ENCODE measurements at places on chromosomes 1 and 21. TPM values are rescaled to one million over a fixed set of nuclear protein-coding genes. Genes with fewer than 3 reads are reported as not detected.

LYPD8 gene
- not detected for total RNA-seq

KCNQ4 gene
- 0.38 TPM for total RNA-seq

- no peak for DNase-seq
Measured at GRCh38 chr1:183942933-183943693, 94.4 kb downstream of the COLGALT2 start.

DNA sequence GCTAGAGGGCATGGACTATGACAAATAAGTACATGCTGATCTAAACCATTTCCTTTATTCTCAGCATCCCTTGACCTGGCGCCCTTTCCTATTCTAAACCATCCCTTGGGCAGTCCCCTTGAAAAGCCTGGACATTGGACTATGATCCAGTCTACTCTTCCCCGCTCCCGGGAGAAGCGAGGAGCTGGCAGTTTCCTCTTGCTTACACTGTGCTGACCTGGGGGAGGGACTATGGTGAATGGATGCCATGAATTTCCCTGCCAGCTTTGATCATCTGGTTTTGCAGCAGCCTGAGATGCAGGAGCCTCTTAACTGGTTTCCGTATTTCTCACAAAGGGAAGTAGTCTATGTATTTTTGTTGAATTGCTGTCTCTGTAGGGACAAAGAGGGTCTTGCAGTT is 121.7 kb downstream of the KIF26B start:
- no peak for DNase-seq

DNA sequence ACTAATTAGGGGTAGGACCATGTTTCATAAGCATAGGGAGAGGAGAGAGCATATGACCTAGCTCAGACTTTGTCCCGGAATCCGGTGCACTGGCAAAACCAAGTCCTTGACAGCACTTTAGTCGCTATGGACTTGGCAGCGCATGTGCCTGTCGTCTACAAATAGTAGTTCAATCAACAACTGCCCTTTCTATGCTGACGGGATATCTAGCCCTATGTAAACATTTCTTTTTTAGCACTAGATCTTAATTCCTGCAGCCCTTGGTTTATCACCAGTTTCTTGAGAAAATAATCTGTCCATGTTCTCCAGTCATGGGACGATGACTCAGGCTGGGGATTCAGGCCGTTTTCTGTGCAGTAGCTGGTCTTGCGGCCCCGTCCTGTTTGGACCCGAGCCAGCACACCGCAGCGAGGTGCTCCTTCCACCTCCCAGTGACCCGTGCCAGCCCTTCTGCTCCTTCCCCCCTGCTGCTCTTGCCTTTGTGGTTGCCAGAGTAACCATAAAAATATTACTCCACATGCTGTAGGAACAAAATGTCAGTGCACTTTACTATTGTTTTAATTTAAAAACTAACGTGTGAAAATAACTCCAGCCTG is 8.6 kb upstream of the MT1HL1 start:
- DNase-seq, result no peak

DNA sequence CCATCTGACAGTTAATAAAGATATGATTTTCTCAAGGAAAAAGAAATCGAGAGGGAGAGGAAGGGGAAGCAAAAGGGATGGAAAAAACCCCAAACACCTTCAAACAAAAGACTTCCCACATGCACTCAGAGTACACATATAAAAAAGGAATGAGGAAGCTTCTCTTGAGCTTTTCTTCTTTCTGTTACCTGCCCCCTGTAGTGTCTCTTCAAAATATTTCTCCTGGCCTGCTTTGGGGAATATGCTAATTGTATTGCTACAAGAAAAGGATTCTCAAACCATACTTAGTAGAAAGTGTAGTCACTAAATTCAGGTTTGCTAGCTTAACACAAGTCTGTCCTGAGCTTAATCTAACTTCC is 58.7 kb downstream of the KIF14 start:
- no peak for DNase-seq

DNA sequence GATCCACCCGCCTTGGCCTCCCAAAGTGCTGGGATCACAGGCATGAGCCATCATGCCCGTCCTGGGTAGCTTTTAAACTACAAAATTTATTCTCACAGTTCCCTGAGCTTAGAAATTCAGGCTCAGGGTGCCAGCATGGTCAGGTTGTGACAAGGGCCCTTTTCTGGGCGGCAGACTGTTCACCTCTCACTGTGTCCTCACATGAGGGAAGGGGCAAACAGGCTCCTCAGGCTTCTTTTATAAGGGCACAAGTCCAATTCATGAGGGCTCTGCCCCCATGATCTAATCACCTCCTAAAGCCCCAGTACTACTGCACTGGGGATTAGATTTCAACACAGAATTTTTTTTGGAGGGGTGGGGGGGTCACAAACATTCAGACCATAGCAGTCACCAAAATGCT is 36.8 kb downstream of the GNG4 start:
- DNase-seq, result no peak

DNA sequence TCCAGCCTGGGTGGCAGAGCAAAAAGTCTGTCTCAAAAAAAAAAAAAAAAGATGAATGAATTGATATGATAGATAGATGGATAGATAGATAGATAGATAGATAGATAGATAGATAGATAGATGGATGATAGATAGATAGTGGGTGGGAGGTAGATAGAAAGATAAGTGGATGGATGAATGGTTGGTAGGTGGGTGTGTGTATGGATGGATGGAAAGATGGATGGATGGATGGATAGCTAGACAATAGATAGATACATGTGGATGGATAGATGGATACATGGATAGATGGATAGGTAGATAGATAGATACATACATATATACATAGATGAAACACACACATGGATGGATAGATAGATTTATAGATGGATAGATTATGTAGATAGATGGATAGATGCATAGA is 28.5 kb downstream of the TRPM2 start:
- DNase-seq, result no peak

DNA sequence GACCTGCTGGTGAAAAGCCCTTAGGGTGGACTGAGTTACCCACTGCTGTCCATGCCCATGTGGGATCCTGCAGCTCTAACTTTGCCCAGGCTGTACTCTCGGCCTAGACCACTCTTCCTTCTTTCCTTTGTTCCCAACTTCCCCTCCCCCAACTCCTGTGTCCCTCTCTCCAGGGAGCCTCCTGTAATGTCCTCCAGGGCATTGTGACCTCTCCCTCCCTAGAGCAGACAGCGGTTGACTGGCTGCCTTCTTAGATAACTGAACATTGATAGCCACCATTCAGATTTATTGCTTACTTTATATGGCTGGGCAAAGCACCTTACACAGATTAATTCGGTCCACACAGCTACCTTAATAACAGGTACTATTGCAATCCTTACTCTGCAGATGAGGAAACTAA is 5.0 kb downstream of the RUNX1 start:
- DNase-seq, result no peak

DNA sequence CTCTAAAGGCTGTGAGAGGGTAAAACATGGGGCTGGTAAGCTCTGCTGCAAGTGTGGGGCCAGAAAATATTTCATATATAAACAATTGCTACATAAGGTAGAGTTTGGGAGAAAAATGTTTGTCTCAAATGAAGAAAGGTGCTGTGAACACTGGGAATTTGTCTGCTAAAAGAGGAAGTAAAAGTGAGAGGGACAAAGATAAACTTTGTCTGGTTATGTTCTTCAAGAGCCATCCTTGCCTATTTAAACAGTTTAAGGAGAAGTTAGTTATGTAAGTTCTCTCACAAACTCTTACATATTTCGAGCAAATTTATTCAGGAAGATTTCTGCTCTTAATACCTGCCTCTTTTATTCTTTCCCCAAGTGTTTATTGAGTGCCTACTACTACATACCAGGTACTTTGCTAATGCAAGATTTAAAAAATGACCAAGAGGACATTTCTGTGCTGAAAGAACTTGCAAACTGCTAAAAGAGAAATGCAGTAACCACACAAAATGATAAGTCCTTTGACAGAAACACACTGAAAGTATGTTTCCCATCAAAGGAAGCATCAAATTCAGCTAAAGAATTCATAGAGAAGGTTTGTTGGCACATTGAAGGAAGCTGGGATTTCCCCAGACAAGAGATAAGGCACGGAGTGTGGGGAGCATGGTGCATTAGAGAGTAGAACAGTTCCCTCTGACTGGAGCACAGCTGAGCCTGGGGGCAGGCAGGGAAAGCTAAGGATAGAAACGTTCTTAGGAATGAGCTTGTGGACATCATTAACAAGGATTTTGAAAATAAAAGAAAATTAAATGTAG is 549.1 kb downstream of the PTBP2 start:
- DNase-seq, result no peak

GRCh38 chr1:117599286-117600221 is 6.3 kb upstream of the TENT5C start:
- DNase-seq, result no peak

- no peak for DNase-seq
Measured at GRCh38 chr1:82625537-82625936, 824.8 kb downstream of the ADGRL2 start.

DNA sequence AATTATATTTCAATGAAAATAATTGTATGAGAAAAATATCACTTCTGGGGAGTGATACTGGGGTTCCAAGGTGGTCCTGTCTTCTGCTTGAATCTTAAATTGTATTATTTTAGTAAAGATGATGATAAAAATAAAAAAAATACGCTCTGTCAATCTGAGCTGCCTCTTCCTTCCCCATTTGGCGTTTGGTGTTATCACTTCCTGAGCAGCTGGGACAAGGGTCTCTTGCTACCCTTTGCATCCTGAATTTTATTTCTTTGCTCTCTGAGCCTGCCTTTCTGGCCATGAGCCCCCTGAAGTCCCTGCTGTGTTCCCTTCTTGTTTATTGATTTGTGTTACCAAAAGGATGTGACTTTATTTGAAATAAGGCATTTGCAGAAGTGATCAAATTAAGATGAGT is 111.0 kb downstream of the KCNJ6 start:
- no peak for DNase-seq

GRCh38 chr1:90919190-90919719 is 102.6 kb downstream of the ZNF644 start:
- no peak for DNase-seq
